Transverse colon (tissue), 4 donors: ENCODE measurements at places on chromosomes 7 and 10.

DNA sequence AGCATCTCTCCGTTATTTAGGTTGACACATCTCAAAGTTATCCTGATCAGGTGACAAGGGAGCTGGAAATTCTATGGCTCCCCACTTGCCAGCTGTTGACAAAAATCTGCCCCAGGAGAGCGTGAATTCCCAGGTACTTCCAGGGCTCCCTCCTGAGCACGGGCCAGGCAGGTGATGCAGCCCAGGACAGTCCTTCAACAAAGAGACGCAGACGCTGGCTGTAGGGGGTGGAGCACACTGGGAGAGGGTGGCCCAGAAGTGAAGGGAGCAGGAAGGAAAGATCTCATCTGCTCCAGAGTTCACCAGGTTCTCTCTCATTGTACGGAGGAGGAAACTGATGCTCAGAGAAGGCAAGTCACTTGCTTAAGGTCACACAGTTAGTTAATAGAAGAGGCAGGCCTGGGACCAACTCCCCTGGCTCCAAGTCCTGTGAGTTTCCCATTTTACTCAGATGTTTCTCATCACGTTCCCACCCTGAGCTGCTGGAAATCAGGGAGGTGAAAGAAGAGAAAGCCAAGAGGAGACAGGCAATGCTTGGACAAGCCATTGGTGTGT is 41.0 kb upstream of the CHST3 start:
- no peak overlapping the region for H3K27ac ChIP-seq
- no peak for DNase-seq
- no peak overlapping the region for H3K4me3 ChIP-seq

GRCh38 chr10:93907059-93907458 is 13.3 kb downstream of the SLC35G1 start:
- H3K36me3 ChIP-seq, result no peaks in the 10 kb centered on the region
- no peaks in the 10 kb centered on the region for H3K4me1 ChIP-seq
- no peak overlapping the region for H3K27ac ChIP-seq
- H3K27me3 ChIP-seq, result no peaks in the 10 kb centered on the region

GRCh38 chr10:22667093-22667480 is 47.3 kb downstream of the PIP4K2A start:
- DNase-seq, result no peak
- peak overlapping the region; percentile 4 for H3K27ac ChIP-seq
- peaks cover 40% of the 10 kb centered on the region for H3K4me1 ChIP-seq
- H3K36me3 ChIP-seq, result no peaks in the 10 kb centered on the region
- no peak overlapping the region for H3K4me3 ChIP-seq

DNA sequence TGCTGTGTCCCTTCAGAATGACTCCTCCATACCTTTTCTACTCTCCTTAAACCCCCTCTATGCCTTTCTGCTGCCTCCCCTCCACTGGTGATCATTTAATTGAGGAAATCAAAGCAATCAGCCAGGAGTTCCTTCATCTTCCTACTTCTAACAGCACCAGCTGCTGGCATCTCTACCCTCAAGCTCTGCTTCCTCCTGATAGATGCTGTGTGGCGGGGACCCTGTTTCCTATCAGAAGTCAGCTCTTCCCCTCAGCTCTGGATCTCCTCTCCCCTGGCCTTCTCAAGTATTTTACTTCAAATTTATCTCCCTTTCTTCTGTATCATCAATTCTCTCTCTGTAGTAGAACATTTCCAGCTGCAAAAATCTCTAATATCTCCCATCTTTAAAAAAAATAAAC is 183.7 kb downstream of the ELMO1 start:
- H3K36me3 ChIP-seq, result no peaks in the 10 kb centered on the region
- no peaks in the 10 kb centered on the region for H3K27me3 ChIP-seq
- no peak overlapping the region for H3K27ac ChIP-seq
- no peak for DNase-seq
- H3K4me3 ChIP-seq, result no peak overlapping the region
- no peaks in the 10 kb centered on the region for H3K4me1 ChIP-seq

DNA sequence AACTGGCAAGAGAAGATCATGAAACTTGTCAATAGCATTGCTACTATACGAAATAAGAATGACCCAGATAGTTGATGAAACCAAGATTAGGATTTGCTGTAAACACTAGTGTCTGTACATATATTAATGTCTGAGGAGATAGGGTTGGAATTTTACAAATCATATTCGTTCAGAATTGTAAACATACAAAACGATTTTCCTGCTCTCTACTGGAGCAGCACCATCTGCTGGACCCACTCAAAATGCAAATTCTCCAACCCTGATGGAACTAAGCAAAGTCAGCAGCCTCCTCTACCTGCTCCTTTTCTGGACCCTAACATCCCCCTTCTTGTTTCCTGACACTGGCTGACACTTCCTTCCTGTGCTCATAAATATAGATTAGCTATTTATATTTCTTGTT is 29.4 kb upstream of the SGMS1 start:
- no peak overlapping the region for H3K27ac ChIP-seq
- no peak overlapping the region for H3K4me3 ChIP-seq
- H3K36me3 ChIP-seq, result no peaks in the 10 kb centered on the region
- no peak for DNase-seq

GRCh38 chr10:10125676-10126075 is 892.0 kb upstream of the CELF2 start:
- H3K27ac ChIP-seq, result no peak overlapping the region
- no peak overlapping the region for H3K4me3 ChIP-seq
- no peaks in the 10 kb centered on the region for H3K36me3 ChIP-seq
- no peaks in the 10 kb centered on the region for H3K27me3 ChIP-seq
- H3K4me1 ChIP-seq, result no peaks in the 10 kb centered on the region
